ENCODE measurements at places on chromosomes 12 and 14. TPM values are rescaled to one million over a fixed set of nuclear protein-coding genes. Genes with fewer than 3 reads are reported as not detected.

GRCh38 chr14:102826161-102826560, 48.9 kb downstream of the TRAF3 start:
- no peak for DNase-seq

- DNase-seq = no peak
These were observed 96.2 kb downstream of the BBS10 start for GRCh38 chr12:76252031-76252430.

- DNase-seq = no peak
These were observed 71.9 kb downstream of the ATP2B1 start for GRCh38 chr12:89636776-89637160.

GRCh38 chr12:82652071-82652470, 34.6 kb upstream of the TMTC2 start:
- no peak for DNase-seq

Gene HRK
- not detected for total RNA-seq

GRCh38 chr14:22403296-22403695, 185.7 kb downstream of the DAD1 start:
- no peak for DNase-seq

DNA sequence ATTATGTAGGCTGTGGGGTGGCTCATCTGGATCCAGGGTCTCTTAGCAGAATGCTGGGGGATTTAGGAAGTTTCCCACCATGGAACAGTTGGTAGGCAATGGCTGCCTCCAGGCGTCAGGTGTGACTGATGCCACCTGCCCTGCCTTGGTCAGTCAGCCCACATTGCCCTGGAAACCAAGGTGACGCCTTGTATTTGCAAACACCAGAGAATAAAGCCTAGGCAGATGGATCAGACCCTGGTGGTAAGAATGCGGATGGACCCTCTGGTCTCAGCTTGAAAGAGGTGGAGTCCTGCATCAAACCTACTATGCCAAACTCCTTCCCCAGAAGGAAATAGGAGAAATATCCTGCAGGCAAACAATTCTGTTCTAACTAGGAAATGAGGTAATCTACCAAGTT, 38.2 kb downstream of the NCKAP5L start:
- no peak for DNase-seq
